ENCODE measurements at places on chromosomes 4 and X.

- no peak for DNase-seq
Measured at GRCh38 chr4:84875636-84876371, 90.7 kb downstream of the WDFY3 start.

GRCh38 chr4:33940281-33940680 is 2304.0 kb downstream of the ARAP2 start:
- DNase-seq, result no peak

DNA sequence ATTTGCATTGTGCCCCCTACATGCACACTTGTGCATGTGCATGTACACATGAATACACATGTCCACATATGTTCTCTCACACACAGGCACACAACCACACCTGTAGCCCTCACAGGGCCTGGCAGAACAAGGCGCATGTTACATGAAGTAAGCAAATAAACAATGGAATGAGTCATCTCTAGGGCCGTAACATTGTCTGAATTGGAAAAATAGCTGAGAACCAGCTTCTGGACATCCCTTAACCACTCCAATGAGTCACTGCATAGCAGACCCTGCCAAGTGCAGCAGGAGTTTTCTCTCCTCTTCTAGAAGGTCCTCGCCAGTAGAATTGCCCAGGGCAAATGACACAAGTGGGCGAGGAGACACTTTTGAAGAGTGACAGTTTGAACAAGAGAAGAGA is 66.1 kb downstream of the MAGEA10 start:
- DNase-seq, result no peak

DNA sequence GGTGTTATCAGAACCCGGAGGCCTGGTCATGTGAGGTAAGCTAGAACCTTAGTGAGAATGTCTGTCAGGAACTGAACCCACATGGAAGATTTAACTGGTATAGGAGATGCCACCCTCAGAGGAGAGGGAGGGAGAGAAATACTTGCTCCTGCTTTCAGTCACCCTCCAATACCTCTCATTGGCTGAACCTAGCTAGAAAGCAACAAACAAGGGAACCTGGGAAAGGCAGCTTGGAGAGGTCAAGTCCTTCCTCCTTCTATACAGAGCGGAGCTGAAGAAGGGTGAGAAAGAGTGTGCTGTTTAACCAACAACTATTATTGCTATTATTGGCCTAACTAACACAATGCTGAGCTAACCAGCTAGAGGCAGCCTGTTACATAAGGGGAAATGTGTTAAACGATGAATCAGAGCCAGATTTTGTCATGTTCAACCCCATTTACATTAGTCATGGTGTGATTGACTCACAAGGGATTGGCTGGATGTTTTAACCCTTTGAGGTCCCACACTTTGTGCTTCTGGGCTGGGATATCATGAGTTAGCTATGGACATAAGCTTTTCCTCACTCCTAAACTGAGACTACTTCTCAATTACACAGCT is 96.5 kb upstream of the ESX1 start:
- no peak for DNase-seq

DNA sequence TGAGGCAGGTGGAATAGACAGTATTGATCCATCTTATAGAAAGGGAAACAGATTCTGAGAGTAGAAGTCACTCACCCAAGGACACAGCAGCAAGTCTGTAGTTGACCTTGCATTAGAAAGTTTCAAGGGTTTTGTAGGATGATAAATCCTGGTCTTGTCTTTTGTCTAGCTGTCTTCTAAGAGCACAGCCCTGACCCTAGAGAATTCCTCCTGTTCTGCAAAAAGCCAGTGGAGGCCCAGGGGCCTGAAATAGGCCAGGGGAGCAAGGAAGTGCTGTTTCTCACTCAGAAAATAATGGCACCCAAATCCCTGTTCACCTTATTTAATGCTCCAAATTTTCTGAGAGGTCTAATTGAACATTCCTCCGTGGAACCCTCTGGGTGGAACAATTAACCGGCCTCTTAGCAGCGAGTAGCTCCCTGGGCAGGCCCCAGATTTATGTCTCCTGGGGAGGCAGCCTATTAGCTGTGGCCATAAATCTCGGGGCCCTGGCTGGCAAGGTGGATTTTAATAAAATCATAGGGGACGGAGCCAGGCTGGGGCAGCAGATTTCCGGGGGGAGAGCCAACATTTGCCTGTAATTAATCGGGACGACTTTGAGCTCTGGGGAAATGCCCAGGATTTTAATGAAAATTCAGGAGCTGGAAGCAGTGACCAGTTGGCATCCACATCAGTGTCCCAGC is 49.2 kb upstream of the MSX1 start:
- DNase-seq, result no peak

DNA sequence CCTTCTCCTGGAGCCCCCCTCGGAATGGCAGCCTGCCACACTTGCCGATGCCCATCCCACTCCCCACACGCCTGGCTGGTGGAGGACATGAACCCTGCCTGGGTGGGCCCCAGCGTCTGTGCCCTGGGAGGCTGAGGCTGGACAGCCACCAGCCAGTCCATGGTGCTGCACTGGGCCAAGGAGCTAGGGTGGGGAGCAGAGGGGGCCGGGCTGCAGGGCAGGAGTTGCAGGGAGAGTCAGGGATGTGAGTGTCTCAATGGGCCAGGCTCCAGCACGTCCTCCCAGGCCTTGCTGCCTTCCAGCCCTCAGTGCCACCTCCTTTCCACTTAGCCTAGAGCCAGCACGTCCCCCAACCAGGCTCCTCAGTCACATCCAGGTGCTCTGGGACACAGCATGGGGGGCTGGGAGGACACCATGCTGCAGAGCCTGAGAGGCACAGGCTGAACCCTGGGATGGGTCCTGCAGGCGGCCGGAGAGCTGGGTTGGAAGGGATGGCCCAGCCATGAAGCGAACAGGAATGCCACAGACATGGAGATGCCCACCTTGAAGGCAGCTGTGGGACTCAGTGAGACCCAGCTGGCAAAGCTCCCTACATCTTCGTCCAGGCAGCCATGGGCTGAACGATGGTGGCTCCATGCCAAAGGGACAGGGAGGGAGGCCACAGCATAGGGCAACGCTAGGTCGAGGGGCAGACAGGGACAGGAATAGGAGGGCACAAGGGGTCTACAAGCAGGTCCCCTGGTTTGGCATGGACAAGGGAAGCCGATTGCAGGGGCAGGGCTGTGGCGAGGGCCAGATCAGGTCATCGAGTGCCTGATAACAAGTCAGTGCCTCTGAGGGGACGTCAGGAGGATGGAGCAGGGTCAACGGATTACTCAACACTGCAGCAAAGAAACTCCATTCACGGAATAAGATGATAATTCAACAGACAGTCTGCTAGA is 30.1 kb upstream of the MXD4 start:
- DNase-seq, result no peak

DNA sequence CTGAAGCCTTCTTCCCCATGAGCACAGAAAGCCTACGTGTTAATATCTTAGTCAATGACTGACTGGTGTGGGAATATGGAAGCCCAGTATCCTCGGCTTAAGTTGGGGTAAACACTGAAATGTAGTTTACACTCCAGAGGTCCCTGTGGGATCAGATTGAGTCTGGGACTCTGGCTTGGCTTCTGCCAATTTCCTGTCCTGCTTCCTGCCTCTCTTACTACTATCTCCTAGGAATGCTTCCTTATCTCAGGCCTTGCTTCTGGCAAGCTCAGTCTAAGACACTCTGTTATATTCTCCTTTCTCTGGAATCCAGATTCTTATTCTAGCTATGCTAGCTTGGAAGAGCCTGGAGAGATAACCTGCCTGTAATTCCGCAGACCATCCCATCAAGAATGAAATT is 174.0 kb upstream of the LDB2 start:
- DNase-seq, result no peak

GRCh38 chr4:12770351-12770750 is 713.8 kb downstream of the RAB28 start:
- no peak for DNase-seq

- peak; percentile 62 for DNase-seq
Measured at GRCh38 chrX:47218920-47219815, 687 bp downstream of the CDK16 start.

GRCh38 chr4:31964685-31965084 is 1244.5 kb downstream of the PCDH7 start:
- no peak for DNase-seq
